Activated naive CD8-positive, alpha-beta T cell treated with anti-CD3 and anti-CD28 coated beads, Interleukin-2, amount 10 ng/mL, durations not matched to agents 7 days and 5 days (primary cell): ENCODE measurements at places on chromosomes 5 and 9. TPM values are rescaled to one million over a fixed set of nuclear protein-coding genes. Genes with fewer than 3 reads are reported as not detected.

PHF24 gene
- not detected for total RNA-seq

STPG3 gene
- total RNA-seq, result not detected

- no peak for DNase-seq
- H3K4me1 ChIP-seq, result peaks cover 26% of the 10 kb centered on the region
- H3K36me3 ChIP-seq, result peaks cover 43% of the 10 kb centered on the region
These were observed 15.4 kb upstream of the TNFSF8 start for GRCh38 chr9:114945616-114946412.

DNA sequence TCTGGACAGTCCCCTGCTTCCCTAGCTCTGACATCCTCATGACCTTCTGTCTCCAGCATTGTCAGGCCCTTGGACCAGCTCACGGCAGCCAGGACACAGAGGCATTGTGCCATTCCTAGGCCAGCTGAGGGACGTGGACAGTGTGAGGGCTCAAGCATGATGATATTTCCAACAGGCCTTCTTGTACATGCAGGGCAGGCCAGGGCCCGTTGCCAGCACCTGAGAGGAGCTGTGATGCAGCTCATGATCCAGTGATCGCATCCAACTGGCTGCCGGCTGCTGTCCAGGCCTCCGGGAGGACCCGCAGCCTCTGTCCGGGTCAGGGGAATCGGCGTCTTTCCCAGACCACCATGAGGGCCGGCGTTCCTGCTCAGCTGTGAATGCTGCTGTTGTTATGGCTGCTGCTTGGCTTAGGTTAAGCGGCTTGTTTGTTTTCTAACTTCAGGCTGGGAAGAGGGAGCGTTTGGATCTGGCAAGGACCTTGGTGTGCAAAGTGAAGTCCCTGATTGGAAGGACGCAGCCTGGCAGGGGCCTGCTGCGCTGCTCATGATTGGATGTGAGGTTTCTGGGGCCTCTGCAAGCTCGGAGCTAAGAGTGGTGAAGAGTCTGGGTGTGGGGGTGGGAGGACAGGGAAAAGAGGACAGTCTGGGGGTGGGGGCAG, 53.8 kb downstream of the PDZD2 start:
- no peak overlapping the region for H3K27ac ChIP-seq
- DNase-seq, result no peak

DNA sequence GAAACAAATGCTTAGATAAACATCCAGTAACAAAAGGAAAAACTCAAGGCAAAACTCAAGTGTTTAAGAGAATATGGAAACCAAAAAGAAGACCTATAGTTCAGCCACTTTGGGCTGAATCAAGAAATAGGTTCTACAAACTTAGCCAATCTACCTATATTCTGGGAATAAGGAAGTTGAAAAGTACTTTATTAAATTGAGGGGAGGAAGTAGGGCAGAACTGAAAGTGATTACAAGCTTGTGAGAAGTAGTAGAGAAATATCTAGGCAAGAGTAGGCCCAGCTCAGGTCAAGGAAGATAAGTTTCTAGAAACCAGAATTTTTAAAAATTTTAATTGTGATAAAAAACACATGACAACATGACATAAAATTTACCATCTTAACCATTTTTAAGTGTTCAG, 384.8 kb upstream of the PCSK5 start:
- H3K4me3 ChIP-seq, result no peak overlapping the region
- peaks cover 6% of the 10 kb centered on the region for H3K27me3 ChIP-seq
- H3K27ac ChIP-seq, result no peak overlapping the region
- H3K36me3 ChIP-seq, result no peaks in the 10 kb centered on the region

GRCh38 chr5:6737043-6737941, 24.1 kb downstream of the TENT4A start:
- peaks cover 29% of the 10 kb centered on the region for H3K36me3 ChIP-seq
- peak overlapping the region; percentile 46 for H3K4me3 ChIP-seq
- H3K4me1 ChIP-seq, result peaks cover 45% of the 10 kb centered on the region
- H3K27ac ChIP-seq, result peak overlapping the region; percentile 93
- H3K27me3 ChIP-seq, result no peaks in the 10 kb centered on the region

SLC6A3 gene
- 0.08 TPM for total RNA-seq

GRCh38 chr5:156411185-156411613, 84.2 kb downstream of the SGCD start:
- no peak for DNase-seq
- H3K27ac ChIP-seq, result no peak overlapping the region
- H3K4me1 ChIP-seq, result no peaks in the 10 kb centered on the region
- no peaks in the 10 kb centered on the region for H3K36me3 ChIP-seq

DNA sequence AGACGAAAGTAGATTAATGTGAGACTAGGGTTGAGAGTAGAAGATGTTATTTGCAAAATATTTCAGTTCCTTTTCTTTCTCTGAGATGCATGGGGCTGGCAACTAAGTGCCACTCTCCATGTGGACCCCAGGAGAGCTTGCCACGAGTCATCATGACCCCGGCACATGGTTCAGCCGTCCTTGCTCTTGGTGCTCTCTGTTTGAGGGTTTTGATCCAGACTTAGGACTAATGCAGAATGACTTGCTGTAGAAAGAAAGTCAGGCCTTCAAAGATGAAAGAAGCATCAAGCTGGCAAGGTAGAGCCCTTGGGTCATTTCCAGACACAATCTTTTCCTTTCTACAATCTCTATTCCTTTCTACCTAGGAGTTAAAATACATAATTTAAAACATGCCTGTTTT, 84.7 kb downstream of the RASGRF2 start:
- DNase-seq, result no peak
- H3K4me1 ChIP-seq, result peaks cover 8% of the 10 kb centered on the region
- H3K27me3 ChIP-seq, result no peaks in the 10 kb centered on the region
- no peak overlapping the region for H3K27ac ChIP-seq

GRCh38 chr9:73219985-73220626, 68.4 kb downstream of the ANXA1 start:
- peaks cover 11% of the 10 kb centered on the region for H3K27me3 ChIP-seq
- no peaks in the 10 kb centered on the region for H3K4me1 ChIP-seq
- H3K27ac ChIP-seq, result no peak overlapping the region
- H3K36me3 ChIP-seq, result no peaks in the 10 kb centered on the region
- no peak overlapping the region for H3K4me3 ChIP-seq

- peaks cover 9% of the 10 kb centered on the region for H3K4me1 ChIP-seq
- H3K4me3 ChIP-seq, result no peak overlapping the region
- peak overlapping the region; percentile 2 for H3K27ac ChIP-seq
- peaks cover 3% of the 10 kb centered on the region for H3K27me3 ChIP-seq
- no peak for DNase-seq
- no peaks in the 10 kb centered on the region for H3K36me3 ChIP-seq
These were observed 61.5 kb downstream of the TSTD2 start for GRCh38 chr9:97571664-97572063.

- DNase-seq, result no peak
- H3K27me3 ChIP-seq, result peaks cover 10% of the 10 kb centered on the region
- no peaks in the 10 kb centered on the region for H3K36me3 ChIP-seq
These were observed 168.1 kb downstream of the PDE4D start for GRCh38 chr5:59725392-59725767.

JAKMIP2 gene
- total RNA-seq, result 4.5 TPM

GRCh38 chr9:95188459-95188858, 129.1 kb downstream of the FANCC start:
- no peak for DNase-seq
- H3K27ac ChIP-seq, result peak overlapping the region; percentile 82
- H3K36me3 ChIP-seq, result peaks cover 16% of the 10 kb centered on the region
- peak overlapping the region; percentile 62 for H3K4me3 ChIP-seq

DNA sequence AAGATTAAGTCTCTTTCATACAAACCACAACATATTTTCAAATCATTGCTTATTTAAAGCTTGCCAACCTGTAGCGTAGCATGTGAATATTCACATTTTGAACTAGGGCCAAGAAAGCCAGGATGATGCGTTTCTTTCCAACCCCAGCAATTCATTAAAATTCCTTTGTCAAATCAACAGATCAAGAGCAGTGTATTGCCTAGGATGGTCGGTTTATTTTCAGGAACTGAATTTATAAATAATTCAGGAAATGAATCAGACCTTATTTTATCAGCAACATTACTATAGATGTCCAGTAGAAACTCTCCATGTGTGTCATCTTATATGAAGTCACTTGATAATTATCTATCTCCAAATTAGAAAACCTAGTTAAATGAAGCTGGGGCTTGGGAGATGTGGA, 13.2 kb upstream of the AUH start:
- no peak for DNase-seq
- H3K36me3 ChIP-seq, result peaks cover 11% of the 10 kb centered on the region
- H3K4me1 ChIP-seq, result peaks cover 4% of the 10 kb centered on the region
- no peak overlapping the region for H3K4me3 ChIP-seq

DNA sequence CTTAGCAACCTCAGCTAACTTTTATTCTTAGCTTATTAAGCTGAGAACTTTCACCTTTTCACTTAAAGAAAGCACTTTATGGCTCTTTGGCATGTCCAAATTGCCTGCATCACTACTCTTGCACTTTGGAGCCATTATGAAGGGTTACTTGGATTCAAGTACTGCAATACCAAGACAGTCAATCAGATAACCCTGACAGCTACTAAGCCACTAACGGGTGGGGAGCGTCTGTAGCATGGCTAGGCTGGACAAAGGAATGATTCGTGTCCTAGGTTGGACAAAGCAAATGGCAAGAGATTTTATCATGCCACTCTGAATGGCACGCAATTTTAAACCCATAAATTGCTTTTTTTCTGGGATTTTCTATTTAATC, 39.6 kb downstream of the TRPM6 start:
- no peak for DNase-seq
- H3K27ac ChIP-seq, result no peak overlapping the region
- H3K4me1 ChIP-seq, result no peaks in the 10 kb centered on the region
- no peaks in the 10 kb centered on the region for H3K27me3 ChIP-seq

- no peaks in the 10 kb centered on the region for H3K4me1 ChIP-seq
- H3K27ac ChIP-seq, result no peak overlapping the region
- H3K4me3 ChIP-seq, result no peak overlapping the region
- DNase-seq, result no peak
- no peaks in the 10 kb centered on the region for H3K36me3 ChIP-seq
- peaks cover 3% of the 10 kb centered on the region for H3K27me3 ChIP-seq
These were observed 6.1 kb upstream of the ZFAND5 start for GRCh38 chr9:72371151-72371550.

GRXCR2 gene
- not detected for total RNA-seq

PCDHGA10 gene
- not detected for total RNA-seq

DNA sequence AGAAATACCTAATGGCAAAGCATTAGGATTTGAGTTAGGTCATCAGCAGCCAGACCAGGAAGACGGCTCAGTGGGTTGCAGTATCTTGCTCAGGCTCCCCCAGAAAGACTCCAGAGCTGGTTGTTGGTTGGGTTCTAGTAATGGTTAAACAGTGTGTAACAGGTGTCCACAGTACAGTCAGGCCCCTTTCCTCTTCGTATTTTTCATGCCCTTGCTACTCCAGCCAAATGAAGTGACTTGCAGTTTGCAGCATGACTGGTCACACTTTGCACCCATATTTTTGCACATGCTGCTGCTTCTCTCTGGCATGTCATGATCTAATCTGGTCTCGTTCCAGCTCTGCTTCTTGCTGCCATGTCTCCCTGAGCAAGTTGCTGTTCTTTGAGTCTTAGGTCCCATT, 60.6 kb upstream of the TRPC7 start:
- DNase-seq, result no peak
- H3K4me3 ChIP-seq, result no peak overlapping the region
- H3K27me3 ChIP-seq, result peaks cover 1% of the 10 kb centered on the region
- H3K4me1 ChIP-seq, result no peaks in the 10 kb centered on the region
- H3K36me3 ChIP-seq, result no peaks in the 10 kb centered on the region

SLCO4C1 gene
- total RNA-seq, result 0.40 TPM

ZDHHC11 gene
- total RNA-seq, result 10.2 TPM

DNA sequence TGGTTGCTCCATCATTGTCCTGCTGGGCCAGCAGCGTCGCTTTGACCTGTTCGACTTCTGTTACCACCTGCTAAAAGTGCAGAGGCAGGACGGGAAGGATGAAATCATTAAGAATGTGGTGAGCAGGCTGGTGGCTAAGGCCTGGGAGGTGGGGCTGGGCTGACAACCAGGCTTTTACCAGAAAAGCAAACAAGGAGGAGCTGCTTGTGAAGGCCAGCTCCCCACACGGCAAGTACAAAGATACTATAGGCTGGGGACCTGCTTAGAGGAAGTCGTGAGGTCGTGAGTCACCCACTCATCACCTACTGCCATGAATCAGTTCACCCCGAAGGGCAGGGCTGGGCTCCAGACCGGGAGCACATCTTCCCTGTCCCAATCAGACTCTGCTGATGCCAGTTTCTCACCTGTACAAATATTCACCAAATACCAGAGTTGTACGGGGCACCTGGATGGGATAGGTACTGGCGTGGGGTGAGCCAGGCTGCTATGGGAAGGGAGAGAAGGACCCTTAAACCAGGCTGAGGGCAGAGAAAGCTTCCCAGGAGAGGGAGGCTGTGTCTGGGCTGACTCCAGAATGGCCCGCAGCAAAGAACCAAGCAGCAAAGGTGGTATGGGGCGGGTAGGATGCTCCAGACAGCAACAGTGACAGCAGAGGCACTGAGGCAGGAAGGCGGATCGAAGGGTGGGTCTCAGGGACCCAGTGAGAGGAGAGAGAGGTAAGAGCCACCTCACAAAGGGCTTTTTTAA, 69.3 kb upstream of the NIPAL4 start:
- H3K4me3 ChIP-seq, result no peak overlapping the region
- DNase-seq, result no peak
- H3K27me3 ChIP-seq, result no peaks in the 10 kb centered on the region
- peaks cover 8% of the 10 kb centered on the region for H3K4me1 ChIP-seq
- peak overlapping the region; percentile 56 for H3K27ac ChIP-seq

LCN1 gene
- total RNA-seq, result not detected

RNF130 gene
- 10.7 TPM for total RNA-seq

TMEM215 gene
- not detected for total RNA-seq

SLC6A7 gene
- total RNA-seq, result not detected

- no peaks in the 10 kb centered on the region for H3K27me3 ChIP-seq
- H3K4me1 ChIP-seq, result no peaks in the 10 kb centered on the region
- H3K4me3 ChIP-seq, result no peak overlapping the region
- no peak overlapping the region for H3K27ac ChIP-seq
- no peak for DNase-seq
These were observed 433.5 kb downstream of the CDH18 start for GRCh38 chr5:19554524-19554923.

DNA sequence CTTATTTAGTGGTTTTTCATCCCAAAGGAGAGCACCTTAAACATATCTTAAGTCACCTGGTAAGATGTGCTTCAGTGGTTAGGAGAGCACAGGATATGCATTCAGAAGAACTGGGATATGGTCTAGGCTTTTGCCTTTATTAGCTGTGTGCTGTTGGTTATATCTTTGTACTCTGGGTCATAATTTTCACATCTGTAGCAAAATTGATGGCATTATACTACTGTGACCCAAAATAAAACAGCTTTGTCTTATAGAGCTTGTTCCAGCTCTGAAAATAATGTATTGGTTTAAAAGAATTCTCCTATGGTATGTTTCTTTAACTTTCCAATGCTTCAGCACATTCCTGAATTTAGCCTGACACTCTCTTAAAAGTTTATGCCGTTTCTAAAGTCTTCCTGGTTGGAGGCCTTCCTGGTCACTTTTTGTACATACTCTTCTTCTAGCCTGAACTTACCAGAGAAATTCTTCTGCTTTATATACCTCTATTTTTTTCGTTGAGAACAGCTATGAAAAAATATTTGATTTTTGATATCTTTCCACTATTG, 337.1 kb upstream of the MPDZ start:
- DNase-seq, result no peak
- H3K4me1 ChIP-seq, result no peaks in the 10 kb centered on the region
- no peak overlapping the region for H3K4me3 ChIP-seq
- H3K27ac ChIP-seq, result no peak overlapping the region

PCDHB16 gene
- total RNA-seq, result not detected

NSG2 gene
- total RNA-seq, result not detected
